Fibroblast of lung (primary cell): ENCODE measurements at places on chromosomes 2 and 18. TPM values are rescaled to one million over a fixed set of nuclear protein-coding genes. Genes with fewer than 3 reads are reported as not detected.

- H3K4me3 ChIP-seq = no peak overlapping the region
- no peaks in the 10 kb centered on the region for H3K27me3 ChIP-seq
- no peaks in the 10 kb centered on the region for H3K36me3 ChIP-seq
- no peaks in the 10 kb centered on the region for H3K4me1 ChIP-seq
Observed at GRCh38 chr2:1971124-1971523, 226.8 kb upstream of the PXDN start.

GRCh38 chr18:79962835-79963657 is 1.4 kb upstream of the HSBP1L1 start:
- H3K4me3 ChIP-seq = no peak overlapping the region
- H3K27me3 ChIP-seq = no peaks in the 10 kb centered on the region
- H3K27ac ChIP-seq = no peak overlapping the region
- peaks cover 7% of the 10 kb centered on the region for H3K4me1 ChIP-seq
- no peak for DNase-seq
- H3K36me3 ChIP-seq = no peaks in the 10 kb centered on the region

KIF3C gene
- 9.0 and 13.0 TPM in 2 replicates for total RNA-seq

DNA sequence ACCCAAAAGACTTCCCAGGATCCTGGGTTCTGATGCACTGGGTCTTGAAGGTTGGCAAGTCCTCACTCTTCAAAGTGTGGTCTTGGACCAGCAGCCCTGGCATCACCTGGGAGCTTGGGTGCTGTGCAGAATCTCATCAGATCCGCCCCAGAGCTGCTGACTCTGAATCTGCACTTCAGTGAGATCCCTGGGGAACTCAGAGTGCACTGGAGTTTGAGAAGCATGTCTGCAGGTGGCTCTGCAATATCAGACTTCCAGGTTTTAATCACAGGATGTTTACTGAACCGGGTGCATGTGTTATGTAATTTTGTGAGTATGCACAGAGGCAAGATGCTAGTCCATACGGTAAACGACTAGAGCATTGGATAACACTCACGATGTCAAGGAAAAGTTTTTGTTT is 58.0 kb upstream of the BOD1L2 start:
- no peak for DNase-seq
- no peaks in the 10 kb centered on the region for H3K4me1 ChIP-seq
- no peaks in the 10 kb centered on the region for H3K27me3 ChIP-seq
- no peak overlapping the region for H3K4me3 ChIP-seq

DNA sequence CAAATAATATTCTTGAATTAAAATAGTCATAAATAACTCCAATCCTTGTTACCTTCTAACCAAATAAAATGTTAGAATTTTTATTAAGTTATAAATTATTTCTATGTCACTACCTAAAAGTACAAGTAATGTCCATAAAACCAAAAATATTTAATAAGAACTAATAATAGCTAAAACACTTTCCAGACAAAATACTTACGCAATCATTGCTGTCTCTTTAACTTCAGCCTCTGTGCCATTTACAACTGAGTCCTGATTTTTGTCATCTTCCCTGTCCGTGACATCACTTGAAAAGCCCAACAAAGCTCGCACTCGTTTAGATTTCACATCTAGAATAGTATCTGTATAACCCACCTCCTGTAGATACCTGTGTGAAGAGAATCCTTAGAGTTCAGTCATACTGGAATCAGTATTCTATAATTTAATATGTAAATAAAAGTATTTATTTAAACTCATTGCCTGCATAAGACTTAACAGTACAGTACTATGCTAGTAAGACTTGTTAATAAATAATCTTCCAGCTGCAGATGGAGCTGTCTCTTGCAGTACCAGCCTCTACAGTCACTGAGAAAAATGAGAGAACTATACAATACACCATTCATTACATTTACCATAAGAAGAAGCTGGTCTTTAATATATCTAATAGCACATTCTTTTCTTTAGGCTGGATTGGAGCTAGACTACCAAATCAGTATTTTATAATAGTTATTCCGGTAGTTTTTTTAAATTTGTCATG is 63.8 kb downstream of the STRN start:
- no peaks in the 10 kb centered on the region for H3K4me1 ChIP-seq
- no peak overlapping the region for H3K4me3 ChIP-seq
- H3K27me3 ChIP-seq = no peaks in the 10 kb centered on the region
- H3K36me3 ChIP-seq = no peaks in the 10 kb centered on the region

- no peak overlapping the region for H3K27ac ChIP-seq
- no peaks in the 10 kb centered on the region for H3K27me3 ChIP-seq
- H3K4me3 ChIP-seq = no peak overlapping the region
- H3K4me1 ChIP-seq = no peaks in the 10 kb centered on the region
- no peaks in the 10 kb centered on the region for H3K36me3 ChIP-seq
Observed at GRCh38 chr2:29401994-29402393, 286.8 kb downstream of the CLIP4 start.

TTR gene
- total RNA-seq = not detected in 2 replicates

- peaks cover 26% of the 10 kb centered on the region for H3K4me1 ChIP-seq
- DNase-seq = no peak
- H3K36me3 ChIP-seq = no peaks in the 10 kb centered on the region
- no peaks in the 10 kb centered on the region for H3K27me3 ChIP-seq
- no peak overlapping the region for H3K4me3 ChIP-seq
Observed at GRCh38 chr2:237434866-237435311, 20.9 kb upstream of the COL6A3 start.

DNA sequence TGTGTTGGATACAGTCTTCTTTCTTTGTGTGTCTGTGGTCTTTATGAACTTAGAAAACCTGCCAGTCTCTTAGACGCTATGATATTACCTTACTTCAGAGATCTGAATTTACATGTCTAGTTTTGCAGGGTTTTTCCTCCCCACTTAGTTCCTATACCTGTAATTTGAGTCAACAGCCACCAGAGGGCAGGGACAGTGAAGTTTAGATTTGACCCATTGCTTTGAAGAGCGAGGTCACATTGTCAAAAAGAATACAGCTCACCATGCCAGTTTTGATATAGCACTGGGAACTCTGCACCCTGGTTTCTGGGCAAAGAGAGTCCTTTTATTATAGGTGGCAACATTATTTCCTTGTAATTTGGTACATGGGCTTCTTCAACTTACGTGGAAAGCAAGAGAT is 102.3 kb downstream of the MAPK4 start:
- no peaks in the 10 kb centered on the region for H3K36me3 ChIP-seq
- no peaks in the 10 kb centered on the region for H3K4me1 ChIP-seq
- H3K27ac ChIP-seq = no peak overlapping the region
- no peaks in the 10 kb centered on the region for H3K27me3 ChIP-seq

GPR155 gene
- total RNA-seq = 4.4 and 6.4 TPM in 2 replicates

DNA sequence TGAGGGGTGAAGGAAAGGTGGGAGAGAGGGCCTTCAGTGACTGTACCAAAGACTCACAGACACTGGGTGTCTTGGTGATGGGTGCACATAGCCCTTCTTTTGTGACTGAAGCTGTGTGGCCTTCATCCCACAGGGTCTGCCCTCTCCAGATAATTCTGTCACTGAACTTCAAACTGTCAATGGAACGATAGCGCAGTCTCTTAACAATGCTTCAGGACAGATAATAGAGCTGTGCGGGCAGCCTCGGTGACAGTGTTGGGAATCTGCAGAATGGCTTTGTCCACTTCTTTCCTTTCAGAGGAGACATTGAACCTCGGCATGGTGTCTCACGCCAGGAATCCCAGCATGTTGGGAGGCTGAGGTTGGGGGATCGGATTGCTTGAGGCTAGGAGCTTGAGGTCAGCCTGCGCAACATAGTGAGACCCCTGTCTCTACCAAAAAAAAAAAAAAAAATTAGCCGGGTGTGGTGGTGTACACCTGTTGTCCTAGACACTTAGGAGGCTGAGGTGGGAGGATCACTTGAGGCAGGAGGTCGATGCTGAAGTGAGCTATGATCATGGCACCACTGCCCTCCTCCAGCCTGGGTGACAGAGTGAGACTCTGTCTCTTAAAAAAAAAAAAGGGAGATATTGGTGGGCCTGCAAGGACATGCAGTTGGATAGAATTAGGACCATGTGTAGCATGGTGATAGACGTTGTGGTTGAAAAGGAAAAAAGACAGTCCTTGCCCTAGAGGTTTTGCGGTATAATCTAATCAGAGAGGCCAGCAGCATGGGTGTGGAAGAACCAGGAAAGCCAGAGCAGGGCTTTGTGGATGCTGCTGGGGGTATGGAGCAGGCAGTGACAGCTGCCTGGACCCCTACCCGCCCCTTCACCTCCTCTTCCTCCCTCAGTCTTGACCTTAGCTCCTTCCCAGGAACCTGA is 91.4 kb downstream of the LDLRAD4 start:
- H3K36me3 ChIP-seq = no peaks in the 10 kb centered on the region
- no peak for DNase-seq
- H3K27me3 ChIP-seq = no peaks in the 10 kb centered on the region
- H3K27ac ChIP-seq = no peak overlapping the region
- no peak overlapping the region for H3K4me3 ChIP-seq

DNA sequence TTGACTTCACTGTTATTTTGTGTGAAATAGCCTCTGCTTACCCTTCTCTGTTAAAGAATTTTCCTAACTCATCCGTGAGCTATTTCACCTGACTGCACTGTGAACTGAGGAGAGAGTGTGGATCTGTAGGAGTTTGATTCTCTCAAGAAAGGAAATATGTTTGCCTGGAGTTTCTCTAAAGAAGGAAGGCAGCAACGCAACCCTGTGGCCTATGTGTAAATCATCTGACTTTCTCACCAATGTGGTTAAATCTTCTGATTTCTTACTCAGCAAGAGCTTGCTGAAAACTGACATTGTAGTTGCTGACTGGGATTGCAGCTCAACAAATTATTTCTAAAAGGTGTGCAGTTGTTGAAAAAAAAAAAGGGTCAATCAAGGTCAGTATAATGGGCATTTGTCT is 153.9 kb upstream of the PELI1 start:
- no peaks in the 10 kb centered on the region for H3K36me3 ChIP-seq
- no peak overlapping the region for H3K4me3 ChIP-seq
- H3K27ac ChIP-seq = no peak overlapping the region

WDR12 gene
- total RNA-seq = 26.4 and 31.1 TPM in 2 replicates

DNA sequence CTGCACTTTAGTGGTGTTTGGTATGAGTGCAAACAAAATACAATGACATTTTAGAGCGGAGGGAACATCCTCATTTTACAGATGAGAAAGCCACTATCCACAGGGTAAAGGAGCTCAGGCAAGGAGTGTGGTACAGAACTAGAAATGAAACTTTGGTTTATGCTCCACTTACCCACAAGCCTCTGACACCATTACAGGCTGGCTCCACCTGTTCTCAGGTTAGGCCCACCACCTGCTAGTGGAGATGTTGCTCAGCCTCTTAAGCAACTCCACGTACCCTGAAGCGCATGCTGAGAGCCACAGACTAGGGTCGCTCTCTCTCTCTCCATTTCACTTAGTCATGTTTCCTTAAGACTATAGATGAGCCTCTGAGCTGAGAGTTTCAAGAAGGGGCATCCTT is 130.0 kb downstream of the MBD2 start:
- no peaks in the 10 kb centered on the region for H3K27me3 ChIP-seq
- no peaks in the 10 kb centered on the region for H3K36me3 ChIP-seq
- no peak for DNase-seq
- no peaks in the 10 kb centered on the region for H3K4me1 ChIP-seq
- H3K27ac ChIP-seq = no peak overlapping the region
- H3K4me3 ChIP-seq = no peak overlapping the region

RIT2 gene
- not detected in 2 replicates for total RNA-seq

UGT1A3 gene
- not detected in 2 replicates for total RNA-seq

DNA sequence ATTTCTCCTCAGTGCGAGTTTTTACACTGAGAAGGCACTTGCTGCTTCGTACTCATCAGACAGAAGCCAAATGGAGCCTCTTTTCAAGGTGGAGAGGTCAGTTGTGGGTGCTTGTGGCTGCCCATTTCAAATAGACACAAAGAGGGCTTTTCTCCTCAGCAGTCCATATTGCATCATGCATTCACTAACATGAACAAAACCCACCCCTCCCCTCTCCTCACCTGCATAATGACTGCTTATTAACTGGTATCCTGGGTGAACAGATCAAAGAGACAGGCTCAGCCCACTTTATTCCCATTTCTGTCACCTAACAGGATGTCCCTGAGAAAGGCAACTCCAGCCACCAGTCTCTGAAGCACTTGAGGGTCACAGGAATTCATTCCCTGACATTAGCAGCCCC is 28.9 kb downstream of the KLF7 start:
- H3K4me1 ChIP-seq = peaks cover 21% of the 10 kb centered on the region
- H3K27ac ChIP-seq = no peak overlapping the region
- no peak for DNase-seq
- H3K4me3 ChIP-seq = no peak overlapping the region

GRCh38 chr2:29270701-29271121 is 155.5 kb downstream of the CLIP4 start:
- no peaks in the 10 kb centered on the region for H3K4me1 ChIP-seq
- H3K27ac ChIP-seq = no peak overlapping the region
- H3K4me3 ChIP-seq = no peak overlapping the region
- no peak for DNase-seq
- H3K27me3 ChIP-seq = peaks cover 2% of the 10 kb centered on the region

CCDC195 gene
- total RNA-seq = not detected in 2 replicates

LIMS2 gene
- 0.51 and 1.8 TPM in 2 replicates for total RNA-seq

ITGA4 gene
- total RNA-seq = 18.0 and 57.5 TPM in 2 replicates

SAP130 gene
- 2.6 and 4.5 TPM in 2 replicates for total RNA-seq

LYPD1 gene
- total RNA-seq = 0.17 and 0.26 TPM in 2 replicates

GRCh38 chr2:216562696-216563435 is 64.2 kb downstream of the RPL37A start:
- no peaks in the 10 kb centered on the region for H3K36me3 ChIP-seq
- no peaks in the 10 kb centered on the region for H3K27me3 ChIP-seq
- H3K4me1 ChIP-seq = peaks cover 3% of the 10 kb centered on the region
- H3K4me3 ChIP-seq = no peak overlapping the region
- no peak overlapping the region for H3K27ac ChIP-seq

DNA sequence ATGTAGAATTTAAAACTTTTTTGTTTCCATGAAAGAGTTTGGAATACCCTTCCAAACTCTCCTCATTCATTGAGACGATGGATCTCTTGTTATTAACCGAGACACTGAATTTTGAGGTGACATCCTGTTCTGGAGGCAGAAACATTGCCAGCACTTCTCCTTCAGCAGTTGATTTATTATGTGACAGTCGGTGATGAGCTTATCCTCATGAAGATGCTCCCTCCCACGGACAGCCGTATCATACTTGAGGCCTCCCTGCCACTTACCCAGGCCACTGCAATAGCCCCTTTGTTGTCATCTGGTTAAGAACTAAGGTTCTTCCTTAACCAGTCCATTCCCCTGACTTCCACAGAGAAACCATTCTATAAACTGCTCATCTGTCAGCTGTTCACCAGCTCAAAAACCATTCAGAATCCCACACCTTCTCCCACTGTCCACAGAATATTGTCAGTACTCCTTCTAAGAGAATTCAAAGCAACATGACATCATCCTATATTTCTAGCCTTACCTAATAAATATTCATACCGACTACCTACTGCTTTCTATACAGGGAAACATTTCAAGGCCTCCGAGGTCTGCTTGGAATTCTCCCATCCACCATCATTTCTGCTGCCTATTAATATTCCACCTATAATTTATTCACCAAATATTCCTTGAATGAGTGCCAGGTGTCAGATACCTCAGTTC is 139.0 kb upstream of the TRIB2 start:
- no peaks in the 10 kb centered on the region for H3K4me1 ChIP-seq
- H3K27me3 ChIP-seq = no peaks in the 10 kb centered on the region
- no peaks in the 10 kb centered on the region for H3K36me3 ChIP-seq

- no peaks in the 10 kb centered on the region for H3K27me3 ChIP-seq
- peaks cover 8% of the 10 kb centered on the region for H3K36me3 ChIP-seq
- H3K4me3 ChIP-seq = no peak overlapping the region
- no peak overlapping the region for H3K27ac ChIP-seq
Observed at GRCh38 chr2:69073928-69074570, 61.1 kb downstream of the ANTXR1 start.
